Left renal cortex interstitium (tissue), 4 donors: ENCODE measurements at places on chromosomes 13 and 19.

- no peak for DNase-seq
These were observed 1.8 kb upstream of the NEK3 start for GRCh38 chr13:52161181-52161646.

DNA sequence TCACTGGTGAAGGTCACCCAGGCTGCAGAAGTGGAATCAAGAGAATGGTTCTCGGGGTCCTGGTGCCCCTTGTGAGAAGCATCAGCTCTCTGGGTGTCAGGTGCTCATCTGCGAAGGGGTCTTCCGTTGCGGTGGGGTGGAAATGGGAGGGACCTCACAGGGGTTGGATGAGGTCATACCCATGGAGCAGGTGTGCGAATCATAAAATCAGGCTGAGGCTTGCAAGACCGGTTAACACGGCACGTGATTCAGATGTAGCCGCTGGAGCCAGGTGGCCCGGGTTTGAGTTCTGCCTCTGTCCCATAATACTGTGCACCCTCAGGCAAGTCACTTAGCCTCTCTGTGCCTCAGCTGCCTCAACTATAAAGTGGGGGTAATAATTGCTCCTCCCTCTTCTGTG is 3.9 kb upstream of the KLK15 start:
- DNase-seq: no peak

GRCh38 chr13:76845367-76845766 is 40.8 kb downstream of the KCTD12 start:
- DNase-seq: no peak

DNA sequence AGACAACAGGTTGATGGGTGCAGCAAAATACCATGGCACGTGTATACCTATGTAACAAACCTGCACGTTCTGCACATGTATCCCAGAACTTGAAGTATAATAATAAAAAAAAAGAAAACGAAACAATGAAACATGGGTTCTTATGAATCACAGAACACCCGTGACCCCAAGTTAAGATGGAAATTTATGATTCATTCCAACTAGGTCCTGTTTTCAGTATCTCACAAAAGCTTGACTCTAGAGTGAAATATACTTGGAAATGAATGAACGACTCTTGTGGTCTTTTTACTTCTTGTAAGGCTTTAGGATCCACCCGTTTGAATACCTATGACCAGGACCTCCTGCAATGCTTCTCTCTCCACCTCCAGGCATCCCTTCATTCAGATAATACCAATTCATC is 3.5 kb upstream of the LILRB4 start:
- DNase-seq: no peak

- peak; percentile 16 for DNase-seq
These were observed 10.8 kb downstream of the ALOX5AP start for GRCh38 chr13:30745906-30746686.

GRCh38 chr19:37079238-37079637 is 1.0 kb downstream of the ZNF420 start:
- DNase-seq: no peak

GRCh38 chr13:74210693-74211393 is 76.6 kb upstream of the KLF12 start:
- no peak for DNase-seq

DNA sequence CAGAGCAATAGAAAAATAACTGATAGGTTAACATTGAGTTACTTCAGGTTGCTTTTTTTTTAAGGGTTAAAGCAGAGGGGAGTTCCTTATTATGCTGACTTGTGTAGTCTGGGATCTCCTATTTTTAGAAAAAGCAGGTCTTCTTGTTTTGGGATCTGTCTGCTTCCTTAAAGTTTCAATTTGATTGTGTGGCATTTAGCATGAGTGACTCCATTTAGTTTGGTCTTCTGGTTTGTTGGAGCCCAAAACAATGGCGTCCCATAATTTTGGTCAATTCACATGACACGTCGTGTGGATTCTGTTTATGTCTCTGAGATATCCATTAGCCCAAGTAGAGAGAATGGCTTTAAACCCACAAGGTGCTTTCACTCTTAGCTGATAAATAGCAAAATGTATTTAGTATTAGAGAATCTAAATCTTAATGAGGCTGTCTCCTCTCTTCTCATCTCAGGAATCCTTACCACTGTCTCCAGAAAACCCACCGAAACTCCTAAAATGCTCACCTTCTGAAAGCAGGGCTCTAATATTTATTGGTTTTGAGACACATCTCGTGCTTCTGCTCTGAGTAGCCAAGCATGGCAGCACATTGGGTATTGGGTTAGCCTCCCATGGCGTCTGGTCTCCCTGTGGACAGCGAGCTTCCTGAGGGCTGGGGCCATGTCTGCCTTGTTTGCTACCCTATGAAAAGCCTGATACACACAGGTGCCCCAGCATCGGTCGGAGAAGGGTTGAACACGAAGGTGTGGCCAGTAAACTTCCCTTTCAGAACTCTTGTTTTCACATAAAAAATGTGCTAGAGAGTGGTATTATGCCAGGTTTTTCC is 67.2 kb upstream of the GPR183 start:
- no peak for DNase-seq

DNA sequence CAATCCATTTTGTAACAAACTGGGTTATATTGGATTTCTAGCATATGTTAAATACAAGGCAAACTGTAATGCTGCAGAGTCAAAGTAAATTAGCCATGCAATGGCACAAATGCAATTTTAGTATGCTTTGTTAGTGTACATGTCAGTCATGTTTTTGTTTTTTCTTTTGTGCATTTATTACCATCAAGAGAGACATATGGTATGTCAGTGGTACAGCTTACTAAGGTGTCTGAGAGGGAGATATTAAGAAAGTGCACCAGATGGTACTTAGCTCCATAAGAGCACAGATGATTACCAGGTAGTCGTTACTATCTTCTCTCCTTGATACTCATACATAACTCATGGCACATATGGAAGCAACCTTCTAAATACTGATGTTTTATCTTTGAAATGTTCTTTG is 550.3 kb downstream of the GPC5 start:
- no peak for DNase-seq

DNA sequence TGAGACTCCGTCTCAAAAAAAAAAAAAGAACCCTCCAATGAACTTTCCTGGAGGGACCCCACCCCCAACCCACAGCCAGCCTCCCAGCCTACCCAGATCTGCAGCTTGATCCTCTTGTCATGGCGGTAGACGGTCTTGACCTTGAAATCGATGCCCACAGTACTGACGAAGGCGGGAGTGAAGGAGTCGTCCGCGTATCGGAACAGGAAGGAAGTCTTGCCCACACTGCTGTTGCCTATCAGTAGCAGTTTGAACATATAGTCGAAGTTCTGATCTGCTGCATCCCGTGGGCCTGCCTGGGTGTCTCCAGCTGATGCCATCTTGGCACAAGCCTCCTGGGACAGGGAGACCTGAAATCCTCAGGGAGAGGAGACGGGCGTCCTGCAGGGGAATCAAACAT is 2.4 kb downstream of the RAB3D start:
- DNase-seq: no peak

DNA sequence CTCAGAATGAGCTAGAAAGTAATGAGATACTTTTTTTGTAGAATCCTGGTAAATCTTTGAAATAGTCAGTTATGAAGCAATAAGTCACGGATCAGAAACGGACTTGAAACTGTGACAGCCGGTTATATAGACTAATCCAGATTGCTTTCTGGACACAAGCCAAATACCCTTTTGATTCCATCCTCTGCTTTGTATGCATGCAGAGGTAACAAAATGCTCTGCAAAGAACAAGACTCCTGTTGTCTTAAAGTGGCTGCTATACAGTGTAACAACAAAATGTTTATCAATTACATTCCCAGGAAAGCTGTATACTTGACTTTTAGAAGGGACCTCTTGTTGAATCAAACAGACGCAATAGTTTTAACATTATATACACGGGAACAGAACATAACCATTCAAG is 66.5 kb upstream of the STARD13 start:
- no peak for DNase-seq

- no peak for DNase-seq
These were observed 222.5 kb upstream of the SPRY2 start for GRCh38 chr13:80563439-80563838.

DNA sequence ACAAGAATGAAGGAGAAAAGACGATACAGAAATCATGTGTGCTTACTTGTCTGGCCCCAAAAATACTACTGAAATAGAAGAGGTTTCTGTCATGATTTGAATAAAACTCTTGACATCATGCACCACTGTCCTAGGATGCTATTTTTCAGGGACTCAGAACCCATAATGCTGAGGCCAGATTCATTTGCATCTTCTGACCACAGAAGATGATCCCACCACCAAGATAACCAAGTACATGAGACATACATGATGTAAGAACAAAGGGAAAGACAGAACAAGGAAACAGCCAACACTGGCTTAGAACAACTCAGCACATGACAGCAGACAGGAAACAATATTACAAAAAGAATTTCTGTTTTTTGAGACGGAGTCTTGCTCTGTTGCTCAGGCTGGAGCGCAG is 2.5 kb downstream of the ZNF552 start:
- DNase-seq: no peak

GRCh38 chr13:29707876-29708543 is 112.5 kb upstream of the SLC7A1 start:
- no peak for DNase-seq

DNA sequence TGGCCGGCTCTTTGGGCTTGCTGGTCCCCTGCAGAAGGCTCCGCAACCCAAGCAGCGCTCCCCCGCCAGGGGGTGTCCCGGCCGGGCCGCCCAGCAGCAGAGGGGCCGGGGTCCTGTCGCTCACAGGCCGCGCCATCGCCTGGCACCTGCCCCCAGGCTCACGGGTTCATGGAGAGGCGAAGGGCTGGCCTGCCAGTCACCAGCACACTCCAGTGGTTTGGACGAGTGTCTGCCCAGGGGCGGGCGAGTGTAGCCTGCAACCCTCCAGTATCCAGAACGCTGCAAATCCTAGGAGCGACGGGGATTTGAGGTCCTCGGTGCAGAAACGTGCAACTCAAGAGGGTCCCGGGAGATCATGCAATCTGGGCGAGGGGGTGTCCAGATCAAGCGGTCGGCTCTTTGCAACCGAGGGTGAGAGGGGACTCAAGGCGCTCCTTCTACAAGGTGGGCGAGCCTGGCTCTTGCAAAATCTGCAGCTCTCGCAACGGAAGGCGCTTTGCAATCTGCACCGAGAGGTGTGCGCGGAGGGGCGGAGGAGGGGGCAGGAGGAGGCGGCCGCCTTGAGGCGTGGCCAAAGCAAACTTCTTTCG is at the start of gene DBP:
Gene DBP, minus strand, starts transcription at position 521 of the 590 bp plus-strand sequence. Its CDS starts 385 bp downstream, at position 136.
- no peak for DNase-seq
